ENCODE measurements at places on chromosomes 16 and 17.

DNA sequence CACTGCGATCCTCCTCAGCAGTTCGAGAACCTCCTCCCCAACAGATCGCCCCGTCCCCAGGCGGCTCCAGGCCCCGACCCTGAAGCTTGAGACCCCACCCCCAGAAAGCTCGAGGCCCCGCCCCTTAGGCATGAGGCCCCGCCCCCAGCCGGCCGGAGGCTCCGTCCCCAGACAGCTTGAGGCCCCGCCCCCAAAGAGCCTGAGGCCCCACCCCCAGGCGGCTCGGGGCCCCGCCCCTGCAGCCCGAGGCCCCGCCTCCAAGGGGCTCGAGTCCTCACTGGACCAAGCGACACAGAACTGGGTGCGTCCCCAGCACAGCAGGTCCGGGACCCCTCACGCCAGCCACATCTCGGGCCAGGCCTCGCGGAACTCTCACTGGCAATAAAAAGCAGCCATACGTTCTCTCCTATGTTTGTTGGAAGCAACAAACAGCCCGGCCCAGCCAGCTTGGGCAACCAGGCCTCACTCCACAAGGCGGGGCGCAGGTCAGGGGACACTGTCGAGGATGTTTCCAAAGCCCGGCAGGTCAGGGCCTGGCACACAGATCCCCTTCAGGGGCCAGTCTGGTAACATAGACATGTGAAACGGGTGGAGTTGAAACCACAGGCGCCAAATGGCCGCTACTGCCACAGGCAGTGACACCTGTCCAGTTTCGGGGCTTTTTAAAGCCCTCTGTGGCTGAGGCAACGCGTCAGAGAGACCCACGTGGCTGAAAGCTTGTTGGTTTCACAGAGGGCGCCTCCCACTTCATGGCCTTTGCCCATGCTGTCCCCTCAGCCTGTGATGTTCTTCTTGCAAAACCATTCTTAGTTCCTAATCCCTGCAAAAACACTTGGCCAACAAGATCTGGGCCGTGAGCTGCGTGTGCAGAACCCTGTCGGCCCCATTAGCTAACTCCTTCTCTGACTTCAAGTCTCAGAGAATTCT, 224.2 kb downstream of the PARN start:
- DNase-seq = no peak

DNA sequence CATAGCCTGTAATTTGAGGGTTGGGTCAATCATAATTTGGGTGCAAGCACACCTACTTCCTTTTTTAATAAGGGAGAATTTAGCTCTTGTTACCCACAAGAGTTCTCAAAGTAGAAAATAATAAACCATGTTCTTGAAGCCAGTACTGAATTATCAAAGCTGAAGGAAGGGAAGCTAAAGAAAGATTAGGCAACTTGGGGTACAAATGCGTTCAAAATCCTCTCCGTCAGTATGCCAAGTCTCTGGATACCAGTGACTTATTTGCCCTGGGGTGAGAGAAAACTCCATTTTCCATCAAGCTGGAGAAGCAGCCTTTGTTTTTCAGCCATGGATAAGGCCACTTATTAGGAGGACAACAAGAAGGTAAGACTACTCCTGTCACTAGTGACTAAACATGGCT, 23.5 kb upstream of the DHRS13 start:
- DNase-seq = no peak

DNA sequence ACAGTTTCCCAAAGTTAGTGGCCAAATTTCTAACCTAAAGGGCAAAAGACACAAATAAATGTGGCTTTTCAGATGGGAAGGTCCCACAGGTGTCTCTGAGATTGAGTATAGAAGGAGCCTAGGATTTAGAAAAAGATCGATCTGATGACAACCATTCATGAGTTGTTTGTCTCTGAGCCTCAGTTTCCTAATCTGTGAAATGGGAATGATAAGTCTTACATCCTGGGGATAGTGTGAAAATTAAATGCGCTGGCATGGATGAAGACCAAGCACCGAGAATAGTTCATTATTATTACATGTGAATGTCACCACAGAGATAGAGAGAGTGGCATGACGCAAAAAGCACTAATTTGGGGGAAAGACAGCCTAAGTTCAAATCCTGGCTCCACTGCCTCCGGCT, 7.2 kb downstream of the CDH5 start:
- no peak for DNase-seq

- DNase-seq = no peak
Observed at GRCh38 chr16:67967183-67967957, 1.1 kb downstream of the SLC12A4 start.

GRCh38 chr16:49473131-49473530, 99.5 kb downstream of the C16orf78 start:
- DNase-seq = no peak

DNA sequence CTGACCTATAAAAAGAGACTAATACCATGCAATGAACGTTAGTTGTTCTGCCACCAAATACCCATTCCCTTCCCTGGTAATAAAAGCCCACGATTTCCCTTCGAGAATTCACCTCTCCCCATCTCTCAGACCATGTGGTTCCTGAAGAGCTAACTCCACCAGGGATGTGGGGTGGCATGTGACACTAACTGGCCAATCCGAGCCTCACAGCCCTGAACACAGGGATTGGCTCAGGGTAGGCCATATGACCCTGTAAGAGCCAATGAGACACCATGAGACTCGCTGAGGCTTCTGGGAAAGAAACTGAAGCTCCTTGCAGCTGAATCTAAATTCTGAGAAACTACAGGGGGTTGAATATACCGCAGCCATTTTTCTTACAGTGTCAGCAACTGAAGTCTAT, 21.1 kb downstream of the HELZ start:
- no peak for DNase-seq

- no peak for DNase-seq
Observed at GRCh38 chr16:50146479-50147435, 6.3 kb upstream of the TENT4B start.

DNA sequence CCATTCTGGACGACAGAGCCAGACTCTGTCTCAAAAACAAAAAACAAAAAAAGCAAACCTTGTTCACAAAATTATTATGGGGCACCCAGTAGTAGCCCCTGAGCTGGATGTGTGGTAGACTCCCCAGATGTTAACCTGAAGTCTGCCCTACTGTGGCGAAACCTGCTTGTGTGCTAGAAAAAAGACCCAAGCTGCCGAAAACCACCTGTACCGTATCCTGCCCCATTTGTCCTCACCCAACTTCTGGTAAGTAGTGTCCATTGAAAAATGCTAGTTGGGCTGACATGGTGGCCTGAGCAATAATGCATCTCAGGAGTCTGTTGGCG, 9.1 kb downstream of the RMI2 start:
- no peak for DNase-seq

- no peak for DNase-seq
Observed at GRCh38 chr16:59067205-59067604, 333.1 kb upstream of the GOT2 start.

GRCh38 chr16:28985211-28986041, 574 bp downstream of the LAT start:
- no peak for DNase-seq

DNA sequence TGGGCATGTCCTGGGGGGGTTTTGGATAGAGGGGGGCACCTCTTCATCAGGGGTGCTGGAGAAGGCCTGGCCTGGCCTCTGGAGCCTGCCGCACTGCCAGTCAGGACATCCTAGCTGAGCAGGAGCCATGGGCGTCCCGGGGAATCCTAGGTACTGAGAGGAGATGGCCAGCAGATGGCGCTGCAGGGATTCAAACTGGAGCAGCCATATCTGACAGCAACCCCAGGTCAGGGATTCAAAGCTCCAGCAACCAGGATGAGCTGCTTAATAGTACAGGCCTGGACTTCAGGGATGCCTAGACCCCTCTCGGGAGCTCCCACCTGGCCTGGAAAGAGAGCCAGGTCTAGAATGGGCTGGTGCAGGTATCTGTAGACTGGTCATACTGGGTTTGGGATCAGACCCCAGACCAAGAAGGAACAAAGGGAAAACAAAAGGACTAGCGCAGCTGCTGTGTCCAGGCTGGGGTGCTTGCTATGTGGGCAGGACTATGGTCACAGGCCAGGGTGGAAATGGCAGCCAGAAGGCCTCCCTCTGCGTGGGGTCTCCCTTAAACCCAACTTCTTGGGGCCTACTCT, 306.9 kb upstream of the RBFOX1 start:
- no peak for DNase-seq

DNA sequence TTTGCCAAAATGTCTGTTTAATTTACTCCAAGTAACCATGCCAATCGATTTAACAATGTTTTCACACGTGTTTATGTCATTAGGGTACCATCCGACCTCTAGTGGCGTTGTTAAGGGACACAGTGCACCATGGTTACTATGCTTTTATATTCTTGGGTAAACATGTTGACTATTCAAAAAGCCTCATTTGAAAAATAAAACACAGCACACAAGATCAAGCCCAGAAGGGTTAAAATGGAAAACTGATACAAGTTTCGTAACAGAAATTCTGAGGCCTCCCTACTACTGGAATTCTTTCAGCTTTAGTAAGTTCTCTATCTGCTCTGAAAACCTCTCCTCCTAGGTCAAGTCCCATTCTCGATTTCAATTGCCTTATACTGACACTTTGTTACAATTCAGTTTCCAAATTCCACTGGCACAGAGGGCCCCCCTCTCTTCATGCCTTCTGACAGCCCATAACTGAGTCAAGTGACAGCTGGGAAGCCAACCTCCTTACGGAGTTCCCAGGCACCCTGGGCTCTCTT, 2.1 kb downstream of the CFAP20 start:
- DNase-seq = no peak

DNA sequence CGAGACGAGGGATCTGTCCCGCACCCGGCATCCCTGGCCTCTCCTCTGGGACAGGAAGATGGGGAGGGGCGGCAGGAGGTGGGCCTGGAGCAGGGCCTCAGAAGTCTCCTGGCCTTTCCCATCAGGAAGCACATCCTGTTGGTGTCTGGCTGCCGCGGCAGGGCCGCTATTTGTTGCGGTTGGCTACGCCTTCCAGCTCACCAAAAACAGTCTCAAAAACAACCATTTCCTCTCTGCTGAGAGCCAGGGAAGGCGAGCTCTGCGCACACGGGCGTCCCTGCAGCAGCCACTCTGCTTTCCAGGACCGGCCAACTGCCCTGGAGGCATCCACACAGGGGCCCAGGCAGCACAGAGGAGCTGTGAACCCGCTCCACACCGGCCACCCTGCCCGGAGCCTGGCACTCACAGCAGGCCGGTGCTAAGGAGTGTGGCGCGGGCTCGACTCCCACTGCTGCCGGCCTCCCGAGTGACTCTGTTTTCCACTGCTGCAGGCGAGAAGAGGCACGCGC, at the start of gene TMEM204:
Gene TMEM204, plus strand, starts transcription at position 224 of the 509 bp plus-strand sequence. CDS start 610 bp downstream, outside the sequence.
- peak; percentile 41 for DNase-seq

DNA sequence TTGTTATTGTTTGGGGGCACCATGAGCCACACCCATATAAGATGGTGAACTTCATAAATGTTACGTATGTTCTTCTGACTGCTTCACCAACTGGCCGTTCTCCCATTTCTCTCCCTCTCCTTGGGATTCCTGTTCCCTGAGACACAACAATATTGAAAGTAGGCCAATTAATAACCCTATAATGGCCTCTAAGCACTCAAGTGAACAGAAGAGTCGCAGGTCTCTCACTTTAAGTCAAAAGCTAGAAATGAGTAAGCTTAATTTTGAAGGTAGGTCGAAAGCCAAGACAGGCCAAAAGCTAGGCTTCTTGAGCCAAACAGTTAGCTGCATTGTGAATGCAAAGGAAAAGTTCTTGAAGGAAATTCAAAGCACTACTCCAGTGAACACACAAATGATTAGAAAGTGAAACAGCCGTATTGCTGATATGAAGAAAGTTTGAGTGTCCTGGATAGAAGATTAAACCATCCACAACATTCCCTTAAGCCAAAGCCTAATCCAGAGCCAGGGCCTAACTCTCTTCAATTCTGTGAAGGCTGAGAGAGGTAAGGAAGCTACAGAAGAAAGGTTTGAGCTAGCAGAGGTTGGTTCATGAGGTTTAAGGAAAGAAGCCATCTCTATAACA, 25.8 kb downstream of the HLF start:
- no peak for DNase-seq

DNA sequence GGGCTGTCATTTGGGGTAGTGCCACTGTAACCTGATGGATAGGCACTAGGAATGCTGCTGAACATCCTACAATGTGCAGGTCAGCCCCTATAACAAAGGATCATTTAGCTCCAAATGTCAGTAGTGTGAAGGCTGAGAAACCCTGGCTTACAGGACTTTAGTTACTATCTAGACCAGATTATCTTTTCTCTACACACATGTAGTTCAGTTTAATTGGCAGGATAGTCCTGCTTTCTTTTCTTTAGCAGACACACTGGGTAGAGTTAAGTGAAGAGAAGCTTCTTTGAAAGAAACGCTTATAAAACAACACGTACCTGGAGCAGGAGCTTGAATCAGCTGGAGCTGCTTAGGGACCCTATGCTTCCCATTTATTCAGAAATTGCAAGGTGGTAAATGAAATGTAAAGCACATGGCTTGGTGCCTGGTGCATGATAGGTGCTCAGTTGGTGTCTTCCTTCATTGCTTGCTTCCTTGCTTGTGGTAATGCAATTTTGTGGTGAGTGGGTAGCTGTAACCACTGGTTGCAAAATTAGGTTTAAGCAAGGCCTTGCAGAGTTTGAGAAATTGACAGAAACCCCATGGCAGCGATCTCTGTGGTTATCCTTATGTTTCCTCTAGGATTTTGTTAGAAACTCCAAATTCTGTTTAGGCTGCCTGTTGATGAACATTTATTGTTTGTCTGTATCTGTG, 9.4 kb downstream of the METTL9 start:
- DNase-seq = no peak

- no peak for DNase-seq
Observed at GRCh38 chr17:31050948-31051347, 43.8 kb upstream of the NF1 start.

GRCh38 chr16:74034862-74035261, 261.8 kb upstream of the PSMD7 start:
- no peak for DNase-seq
